Cardiac muscle cell (in vitro differentiated cells and primary cell): ENCODE measurements at places on chromosomes 11 and 22. TPM values are rescaled to one million over a fixed set of nuclear protein-coding genes. Genes with fewer than 3 reads are reported as not detected.

DNA sequence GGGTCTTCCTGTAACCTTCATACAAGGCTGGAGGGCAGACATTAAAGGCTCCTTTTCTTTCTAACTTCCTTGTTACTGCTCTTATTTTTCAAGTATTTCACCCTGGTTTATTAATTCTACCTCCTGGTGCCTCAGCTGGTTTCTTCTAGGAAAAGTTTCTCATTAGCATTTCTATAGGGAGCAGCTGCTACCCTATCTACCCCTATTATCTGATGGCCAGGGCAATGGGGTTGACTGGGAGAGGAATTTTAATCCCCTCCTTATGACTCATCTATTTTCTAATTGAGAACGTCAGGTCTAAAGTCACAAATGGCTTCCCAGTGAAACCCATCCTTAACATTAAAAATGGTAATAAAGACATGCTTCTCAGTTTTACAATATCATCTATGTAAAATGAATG, 5.0 kb downstream of the MAP6 start:
- no peak for DNase-seq

The OOSP4A gene
- not detected in 2 replicates for total RNA-seq

- DNase-seq: no peak
Measured at GRCh38 chr22:50688448-50688847, 15.8 kb downstream of the SHANK3 start.

DNA sequence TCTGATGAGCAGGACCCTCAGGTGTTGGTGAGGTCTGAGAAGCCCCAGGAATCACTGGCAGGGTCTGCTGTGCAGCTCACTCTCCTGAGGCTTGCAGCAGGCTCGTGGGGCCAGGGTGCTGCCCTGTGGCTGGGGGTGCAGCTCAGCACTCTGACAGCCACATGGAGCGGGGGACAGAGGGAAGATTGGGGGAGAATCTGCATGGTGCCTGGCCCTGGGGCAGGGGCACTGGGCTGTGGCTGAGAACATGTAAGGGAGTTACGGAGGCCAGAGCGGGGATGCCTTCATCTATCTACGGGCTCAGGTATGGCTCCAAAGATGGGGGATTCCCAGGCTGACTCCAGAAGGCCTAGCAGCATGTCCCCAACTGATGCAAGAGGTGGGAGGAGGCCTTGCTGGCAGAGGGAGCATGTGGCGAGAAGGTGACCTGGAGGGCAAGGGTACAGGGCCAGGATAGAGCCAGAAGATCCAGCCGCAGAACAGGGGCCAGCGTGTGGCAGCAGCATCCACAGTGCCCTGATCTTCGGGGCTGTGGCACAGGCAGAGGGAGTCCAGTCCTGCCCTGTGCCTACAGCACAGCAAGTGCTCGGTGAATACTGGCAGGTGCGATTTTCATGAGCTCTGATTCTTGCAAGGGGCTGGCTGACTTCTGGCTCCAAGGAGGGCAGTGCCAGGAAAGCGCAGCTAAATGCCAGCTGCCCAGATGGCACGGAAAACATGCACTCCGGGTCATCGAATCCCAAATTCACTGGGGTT, 184.7 kb downstream of the CTTN start:
- no peak for DNase-seq

- no peak for DNase-seq
Measured at GRCh38 chr22:23478175-23478574, 101.9 kb downstream of the IGLL1 start.

- DNase-seq: no peak
Measured at GRCh38 chr11:69509381-69509780, 27.9 kb downstream of the LINC01488 start.

- no peak for DNase-seq
Measured at GRCh38 chr22:29867851-29868250, 15.1 kb upstream of the MTMR3 start.

The FANCF gene
- 16.3 and 21.6 TPM in 2 replicates for total RNA-seq

- DNase-seq: peak; percentile 30
Measured at GRCh38 chr11:68950270-68950669, 30.5 kb downstream of the MRGPRD start.

DNA sequence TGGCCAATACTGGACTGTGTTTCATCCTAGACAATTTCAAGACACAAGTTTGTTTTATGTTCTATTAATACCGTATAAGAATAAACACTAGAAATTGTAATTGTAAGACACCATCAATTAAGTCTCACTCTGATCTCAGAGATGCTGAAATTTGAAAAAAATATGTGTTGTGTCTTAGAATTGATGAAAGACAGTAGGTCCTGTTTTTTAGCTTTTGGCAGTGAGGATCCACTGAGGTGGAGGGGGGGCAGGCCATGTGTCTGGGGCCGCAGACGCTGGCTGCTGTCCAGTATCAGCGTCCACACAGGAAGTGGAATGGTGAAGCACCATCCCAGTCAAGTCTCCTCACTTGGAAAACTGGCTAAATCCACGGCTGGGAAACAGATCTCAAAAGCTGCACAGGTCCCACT, 22.5 kb upstream of the ALG8 start:
- DNase-seq: no peak

DNA sequence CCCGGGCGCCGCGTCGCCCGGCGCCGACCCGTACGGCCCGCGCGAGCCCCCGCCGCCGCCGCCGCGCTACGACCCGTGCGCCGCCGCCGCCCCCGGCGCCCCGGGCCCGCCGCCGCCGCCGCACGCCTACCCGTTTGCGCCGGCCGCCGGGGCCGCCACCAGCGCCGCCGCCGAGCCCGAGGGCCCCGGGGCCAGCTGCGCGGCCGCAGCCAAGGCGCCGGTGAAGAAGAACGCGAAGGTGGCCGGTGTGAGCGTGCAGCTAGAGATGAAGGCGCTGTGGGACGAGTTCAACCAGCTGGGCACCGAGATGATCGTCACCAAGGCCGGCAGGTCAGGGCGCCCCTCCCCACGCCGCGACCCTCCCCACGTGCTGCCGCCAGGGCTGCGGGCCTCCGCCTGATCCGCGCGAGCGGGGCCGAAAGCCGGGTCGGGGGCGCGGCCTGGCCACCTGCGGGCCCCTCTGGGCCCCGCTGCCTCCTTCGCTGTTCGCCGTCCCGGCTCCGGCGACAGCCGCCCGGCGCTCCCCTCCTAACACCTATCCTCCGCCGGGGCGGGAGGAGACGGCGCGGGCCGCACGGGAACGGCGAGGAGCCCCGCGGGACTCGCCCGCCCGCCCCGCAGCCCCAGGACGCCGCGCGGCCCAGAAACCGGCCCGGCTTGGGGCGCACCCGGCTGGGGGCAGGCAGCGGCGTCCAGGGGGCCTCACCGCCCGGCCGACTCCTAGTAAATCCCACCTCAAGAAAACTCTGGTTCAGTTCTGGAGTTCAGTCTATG, 560 bp downstream of the TBX1 start:
- no peak for DNase-seq

The CCDC81 gene
- total RNA-seq: 2.2 and 3.2 TPM in 2 replicates

DNA sequence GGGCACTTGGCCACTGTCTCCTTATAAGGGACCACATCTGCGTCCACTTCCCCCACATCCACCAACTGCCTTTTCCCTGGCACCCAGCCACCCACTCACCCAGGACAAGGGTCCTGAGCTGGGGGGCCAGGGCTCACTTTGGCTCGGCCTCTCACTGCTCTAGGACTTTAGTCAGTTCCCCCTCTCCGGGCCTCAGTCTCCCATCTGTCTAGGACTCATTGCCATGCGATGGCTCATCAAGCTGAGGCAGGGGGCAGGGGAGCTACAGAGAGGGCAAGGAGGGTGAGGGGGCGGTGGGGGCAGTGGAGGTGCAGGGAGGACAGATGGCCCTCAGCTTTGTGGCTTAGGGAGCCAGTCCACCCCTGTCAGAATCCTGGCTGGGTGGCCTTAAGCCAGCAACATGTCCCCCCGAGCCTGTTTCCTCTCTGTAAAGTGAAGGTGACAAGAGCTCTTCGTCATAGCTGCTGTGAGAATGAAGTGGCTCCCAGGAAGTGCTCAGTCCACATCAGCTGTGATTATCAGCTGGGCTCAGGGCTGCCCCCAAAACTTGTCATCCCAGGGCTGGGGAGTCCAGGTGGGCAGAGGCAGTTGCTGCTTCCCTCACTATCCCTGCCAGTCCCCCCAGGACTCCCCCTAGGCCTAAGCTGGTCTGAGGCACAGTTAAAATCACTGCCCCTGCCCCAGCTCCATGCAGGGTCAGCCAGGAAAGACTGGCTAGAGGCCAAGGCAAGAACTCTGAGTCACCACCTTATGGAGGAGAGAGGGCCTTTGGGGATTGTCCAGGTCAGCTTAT, 14.9 kb downstream of the RAC2 start:
- peak; percentile 92 for DNase-seq

DNA sequence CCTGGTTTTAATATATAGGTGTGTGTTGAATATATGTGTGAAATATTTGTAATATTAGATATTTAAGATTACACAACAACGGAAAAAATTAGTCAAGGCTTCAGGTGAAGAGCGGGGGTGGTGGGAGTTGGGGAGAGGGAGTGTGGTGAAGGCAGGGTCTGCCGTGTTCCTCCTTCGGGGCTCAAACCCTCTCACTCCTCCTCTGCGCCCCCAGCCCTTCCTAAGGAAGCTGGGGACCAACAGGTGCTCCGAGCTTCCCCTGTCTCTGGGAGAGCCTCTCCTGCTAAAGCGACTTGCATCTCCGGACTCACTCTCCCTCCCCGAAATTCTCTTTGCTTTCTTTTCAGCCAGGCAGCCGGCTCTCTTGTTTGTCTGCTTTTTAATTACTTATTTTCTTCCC, 960 bp upstream of the CADM1 start:
- peak; percentile 22 for DNase-seq

- DNase-seq: no peak
Measured at GRCh38 chr11:102318469-102318868, 1.2 kb downstream of the BIRC3 start.

The SMTN gene
- 29.0 and 72.0 TPM in 2 replicates for total RNA-seq

DNA sequence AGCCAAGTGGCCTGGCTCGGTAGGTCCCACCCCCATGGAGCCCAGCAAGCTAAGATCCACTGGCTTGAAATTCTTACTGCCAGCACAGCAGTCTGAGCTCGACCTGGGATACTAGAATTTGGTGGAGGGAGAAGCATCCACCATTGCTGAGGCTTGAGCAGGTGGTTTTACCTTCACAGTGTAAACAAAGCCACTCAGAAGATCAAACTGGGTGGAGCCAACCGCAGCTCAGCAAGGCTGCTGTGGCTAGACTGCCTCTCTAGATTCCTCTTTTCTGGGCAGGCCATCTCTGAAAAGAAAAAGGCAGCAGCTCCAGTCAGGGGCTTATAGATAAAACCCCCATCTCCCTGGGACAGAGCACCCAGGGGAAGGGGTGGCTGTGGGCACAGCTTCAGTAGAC, 22.3 kb upstream of the OR5B21 start:
- DNase-seq: no peak

DNA sequence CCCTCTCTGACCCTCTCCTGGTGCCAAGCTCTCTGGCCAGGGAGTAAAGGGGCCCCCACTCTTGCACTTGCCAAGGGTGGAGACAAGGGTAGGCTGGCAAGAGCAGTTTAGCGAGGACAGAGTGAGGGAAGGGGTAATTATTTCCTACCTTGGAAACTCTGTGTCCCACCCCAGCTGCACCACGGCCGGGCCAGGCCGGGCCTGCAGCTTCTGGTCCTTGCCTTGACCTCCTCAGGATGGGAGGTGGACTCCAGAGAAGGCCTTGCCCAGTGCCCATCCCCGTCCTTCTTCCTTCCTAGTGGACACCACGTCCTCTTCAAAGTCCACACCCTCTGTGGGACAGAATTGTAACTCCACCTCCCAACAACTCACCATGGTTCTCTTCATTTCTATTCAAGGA, 18.4 kb upstream of the OSBPL5 start:
- no peak for DNase-seq

GRCh38 chr11:66562907-66563583, 5.4 kb downstream of the CTSF start:
- DNase-seq: no peak

DNA sequence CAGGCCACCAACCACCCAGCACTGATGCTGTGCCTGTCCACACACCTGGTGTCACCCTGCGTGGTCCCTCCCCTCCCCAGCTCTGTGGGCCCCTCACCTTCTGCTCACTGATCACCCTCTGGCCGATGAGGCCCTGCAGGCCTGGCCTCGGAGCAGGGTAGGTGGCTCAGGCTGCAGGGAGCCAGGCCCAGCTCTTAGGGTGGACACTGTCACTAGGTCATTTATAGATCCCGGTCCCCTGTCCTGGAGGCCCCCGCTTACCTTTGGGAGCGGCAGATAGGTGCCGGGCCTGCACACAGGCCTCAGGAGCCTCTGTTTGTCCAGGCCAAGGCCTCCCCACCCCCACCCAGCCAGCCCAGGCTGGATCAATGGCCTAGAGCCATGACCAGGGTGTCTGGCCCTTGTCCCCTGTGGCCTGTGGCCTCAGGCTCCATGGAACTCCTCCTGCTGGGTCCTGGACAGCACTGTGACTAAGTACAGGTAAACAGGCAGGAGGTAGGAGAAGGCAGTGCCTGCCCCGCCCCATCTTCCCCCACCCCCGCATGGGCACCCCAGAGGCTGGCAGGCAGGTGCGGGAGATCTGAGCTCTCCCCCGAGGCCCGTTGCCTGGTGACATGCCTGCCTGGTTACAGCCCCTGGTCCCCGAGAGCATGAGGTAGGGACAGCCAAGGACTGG, at the start of gene TMPRSS6:
Gene TMPRSS6 (minus strand): TSS at position 472 of the 676 bp plus-strand sequence. CDS start 6,296 bp downstream, outside the sequence.
- DNase-seq: no peak
